ENCODE measurements at places on chromosomes 6 and 20.

GRCh38 chr6:85797993-85798392 is 155.3 kb upstream of the SYNCRIP start:
- DNase-seq: no peak

DNA sequence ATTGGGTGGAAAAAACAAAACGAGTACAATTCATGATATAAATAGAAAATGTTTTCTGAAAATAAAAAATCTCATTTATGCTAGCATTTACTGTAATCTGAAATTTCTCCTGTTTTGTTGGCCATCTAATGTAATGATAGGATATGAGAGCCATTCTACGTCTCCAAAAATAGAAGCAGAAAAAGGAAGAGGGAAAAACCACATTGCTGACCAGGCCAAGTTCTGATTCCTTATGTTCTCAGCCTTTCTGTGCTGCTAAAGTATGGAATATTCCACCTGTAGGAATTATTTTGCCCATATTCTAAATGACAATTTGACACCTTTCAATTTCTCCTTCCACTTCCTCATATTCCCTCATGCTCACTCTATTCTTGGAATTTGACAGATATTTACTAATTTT is 110.2 kb downstream of the TBXT start:
- DNase-seq: no peak

DNA sequence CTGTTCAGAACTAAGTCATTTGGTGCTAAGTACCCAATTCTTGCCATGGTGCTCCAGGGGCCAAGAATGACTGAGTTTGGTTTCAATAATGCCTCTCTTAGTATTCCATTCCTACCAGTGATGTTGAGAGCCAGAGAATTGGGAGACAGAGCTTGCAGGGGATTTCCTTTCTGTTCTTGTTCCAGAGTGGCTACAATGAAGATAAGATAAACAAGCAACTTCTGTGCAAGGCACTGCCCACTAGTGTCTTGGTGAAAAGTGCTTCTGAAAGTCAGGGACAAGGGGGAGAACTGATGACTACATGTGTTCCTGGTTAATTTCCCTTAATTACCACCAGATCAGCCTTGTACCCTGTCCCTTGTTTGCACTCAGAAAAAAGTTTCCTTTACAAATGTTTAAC is 421.6 kb downstream of the BCKDHB start:
- DNase-seq: no peak

DNA sequence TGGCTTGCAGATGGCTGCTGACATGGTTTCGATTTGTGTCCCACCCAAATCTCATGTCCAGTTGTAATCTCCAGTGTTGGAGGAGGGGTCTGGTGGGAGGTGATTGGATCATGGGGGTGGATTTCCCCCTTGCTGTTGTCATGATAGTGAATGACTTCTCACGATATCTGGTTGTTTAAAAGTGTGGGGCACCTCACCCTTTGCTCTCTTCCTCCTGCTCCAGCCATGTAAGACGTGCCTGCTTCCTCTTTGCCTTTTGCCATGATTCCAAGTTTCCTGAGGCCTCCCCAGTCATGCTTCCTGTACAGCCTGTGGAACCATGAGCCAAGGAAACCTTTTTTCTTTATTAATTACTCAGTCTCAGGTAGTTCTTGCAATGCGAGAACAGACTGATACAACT is 77.6 kb upstream of the FUCA2 start:
- DNase-seq: no peak

DNA sequence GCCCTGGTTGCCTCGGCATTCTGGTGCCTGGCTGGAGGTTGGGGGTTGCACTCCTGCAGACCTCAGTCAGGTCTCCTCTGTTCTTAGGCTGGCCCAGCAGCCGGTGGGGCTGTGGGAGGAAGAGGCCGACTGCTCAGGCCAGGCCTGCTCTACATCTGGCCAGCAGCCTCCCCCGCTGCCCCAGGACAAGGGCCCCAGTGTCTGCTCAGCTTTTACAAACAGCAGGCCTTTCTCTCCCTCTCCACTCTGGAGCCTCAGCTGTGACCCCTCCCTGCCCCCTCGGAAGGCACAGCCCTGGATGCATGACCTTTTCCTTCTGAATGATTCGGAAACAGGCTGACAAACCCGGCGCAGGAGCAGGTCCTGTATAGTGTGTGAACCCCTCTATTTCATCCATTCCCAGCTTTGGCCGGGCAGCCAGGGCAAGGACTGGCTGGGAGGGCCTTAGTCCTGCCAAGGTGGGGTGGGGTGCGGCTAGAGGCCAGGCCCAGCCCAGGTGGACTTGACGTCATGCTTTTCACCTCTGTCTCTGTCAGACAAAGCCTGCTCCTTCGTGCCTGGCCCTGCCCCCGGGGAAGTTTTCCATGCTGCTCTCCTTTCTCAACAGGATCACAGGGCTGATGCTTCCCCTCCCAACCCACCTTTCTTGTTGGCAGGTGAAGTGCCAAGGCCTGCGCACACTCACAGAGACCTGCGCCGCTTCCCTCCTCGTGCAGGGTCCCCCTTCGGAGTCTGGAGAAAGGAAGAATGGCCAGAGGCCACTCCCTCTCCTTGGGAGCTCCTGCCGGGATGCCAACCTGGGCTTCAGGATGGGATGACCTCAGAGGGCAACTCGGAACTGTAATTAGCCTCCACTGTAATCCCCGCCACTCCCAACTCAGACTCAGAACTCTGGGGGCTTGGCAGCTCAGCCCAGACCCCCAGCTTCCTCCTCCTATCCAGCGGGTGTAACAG is 10.1 kb upstream of the ITPR3 start:
- no peak for DNase-seq

DNA sequence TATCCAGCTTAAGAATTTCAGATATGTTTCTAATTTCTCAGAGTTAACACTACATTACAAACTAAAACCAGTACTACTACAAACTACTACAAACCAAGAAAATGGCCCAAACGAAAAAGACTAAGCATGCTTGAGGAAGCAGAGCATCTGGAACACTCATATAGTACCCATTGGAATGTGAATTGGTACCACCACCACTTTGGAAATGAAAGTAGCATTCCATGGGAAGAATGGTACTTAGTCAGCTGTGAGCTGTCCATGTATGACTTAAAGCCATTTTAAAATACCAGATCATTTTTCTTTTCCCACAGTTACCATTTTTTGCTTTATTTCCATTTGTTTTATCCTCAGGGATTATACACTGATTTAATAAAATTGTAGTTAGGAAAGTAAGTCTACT is 30.5 kb downstream of the FBXO9 start:
- no peak for DNase-seq

- no peak for DNase-seq
Measured at GRCh38 chr6:55180258-55180657, 5.9 kb downstream of the HCRTR2 start.

DNA sequence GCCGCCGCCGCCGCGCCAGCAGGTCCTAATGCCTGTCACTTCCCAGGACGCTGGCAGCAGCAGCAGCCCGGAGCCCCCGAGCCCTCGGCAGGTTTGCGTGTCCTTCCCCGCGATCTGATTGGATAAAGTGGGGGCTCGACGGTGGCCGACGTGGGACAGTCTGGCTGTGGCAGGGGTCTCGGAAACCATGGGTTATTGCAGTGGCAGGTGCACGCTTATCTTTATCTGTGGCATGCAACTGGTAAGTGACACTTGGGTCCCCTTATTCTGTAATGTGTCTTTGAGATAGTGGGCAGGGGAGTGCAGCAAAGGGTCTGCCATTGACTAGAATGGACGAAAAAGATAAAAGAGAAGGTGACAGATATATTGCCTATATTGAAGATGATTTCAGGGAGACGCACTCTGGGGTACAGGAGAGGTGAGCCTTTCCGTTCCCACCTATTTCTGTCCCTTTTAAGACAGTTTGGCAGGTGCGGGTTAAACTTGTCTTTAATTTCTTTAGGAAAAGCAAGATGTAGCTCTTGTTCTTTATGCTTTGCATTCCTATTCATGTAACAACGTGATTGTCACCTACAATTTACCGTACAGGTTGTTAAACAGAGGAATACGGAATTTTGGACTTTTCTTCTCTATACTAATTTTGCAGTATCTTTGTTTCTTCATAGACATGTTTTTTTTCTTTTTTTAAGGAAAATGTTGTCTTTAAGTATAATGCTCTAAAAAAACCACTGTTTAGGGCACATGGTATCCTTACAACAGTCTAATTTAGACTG is 535 bp downstream of the NKAIN2 start:
- no peak for DNase-seq

DNA sequence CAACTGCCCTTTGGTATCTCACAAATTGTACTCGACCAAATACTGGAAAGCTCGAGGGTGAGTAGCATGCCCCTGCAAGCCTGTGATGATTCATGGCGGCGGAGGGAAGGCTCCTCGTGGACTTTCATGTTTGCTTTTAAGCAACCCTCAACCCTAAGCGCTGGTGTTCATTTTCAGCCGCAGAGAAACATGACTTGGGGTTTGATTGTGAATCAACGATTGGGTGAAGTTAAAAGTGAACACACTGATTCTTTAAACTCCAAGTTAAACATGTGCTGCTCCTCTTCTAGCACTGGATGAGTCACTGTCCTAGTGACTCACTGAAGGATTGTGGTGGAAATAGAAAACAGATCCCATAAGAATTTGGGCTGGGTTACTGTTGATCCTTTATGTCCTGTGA is 8.3 kb downstream of the CD109 start:
- DNase-seq: no peak

GRCh38 chr20:36498386-36499179 is 42.7 kb upstream of the MYL9 start:
- DNase-seq: no peak

DNA sequence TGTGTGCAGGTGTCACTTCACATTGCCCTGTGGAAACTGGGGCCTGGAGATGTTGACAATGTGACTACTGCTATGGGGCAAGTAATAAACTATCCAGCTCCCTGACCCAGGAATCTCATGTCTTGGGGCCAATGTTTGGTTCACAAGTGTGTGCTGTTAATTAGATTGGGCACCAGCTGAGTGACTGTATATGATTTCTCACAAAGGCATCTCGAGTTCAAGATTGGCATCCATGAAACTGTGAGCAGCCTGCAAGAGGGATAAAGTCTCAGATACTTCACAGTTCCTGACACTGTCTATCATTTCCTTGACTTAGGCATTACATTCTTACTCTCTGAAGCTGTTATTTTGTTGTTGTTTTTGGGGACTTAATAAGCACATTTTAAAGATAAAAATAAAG is 264.0 kb downstream of the PRKN start:
- DNase-seq: no peak

GRCh38 chr6:164169355-164169754 is 754.8 kb downstream of the QKI start:
- DNase-seq: no peak

GRCh38 chr20:4227085-4227821 is 211.9 kb upstream of the RNF24 start:
- no peak for DNase-seq

DNA sequence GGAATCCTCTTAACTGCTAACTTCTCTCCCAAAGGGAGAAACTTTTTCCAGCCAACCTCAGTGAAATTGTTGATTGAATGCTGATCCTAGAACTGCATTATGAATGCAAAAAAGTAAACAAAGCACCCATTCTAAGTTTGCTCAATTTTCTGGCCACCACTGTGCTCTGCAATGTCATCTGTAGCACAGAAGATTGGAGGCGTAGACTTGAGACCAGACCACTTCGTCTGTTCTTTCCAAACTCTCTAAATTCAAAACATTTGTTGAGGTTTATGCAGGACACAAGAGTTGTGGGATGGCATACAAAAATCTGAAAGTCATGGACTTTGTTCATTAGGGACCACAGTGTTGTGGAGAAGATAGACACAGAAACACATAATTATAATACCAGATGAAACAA is 11.1 kb upstream of the TSPYL1 start:
- DNase-seq: no peak

- DNase-seq: peak; percentile 15
Measured at GRCh38 chr20:2005831-2006426, 12.1 kb upstream of the PDYN start.
